Ureter (tissue), 1 donor: ENCODE measurements at places on chromosomes 1 and 21. TPM values are rescaled to one million over a fixed set of nuclear protein-coding genes. Genes with fewer than 3 reads are reported as not detected.

Gene SMIM1
- total RNA-seq = 9.6 TPM

Gene BEND5
- total RNA-seq = 8.3 TPM

Gene FGR
- total RNA-seq = 17.2 TPM

Gene TCEA3
- total RNA-seq = 50.2 TPM

Gene S1PR1
- total RNA-seq = 38.7 TPM

Gene EXO1
- total RNA-seq = 0.83 TPM

Gene ARPC5
- total RNA-seq = 77.7 TPM

Gene UBL4B
- total RNA-seq = not detected

Gene MTARC1
- total RNA-seq = 29.0 TPM

Gene SLAMF9
- not detected for total RNA-seq

Gene OR6K3
- total RNA-seq = not detected

Gene HSD3B1
- 0.75 TPM for total RNA-seq

Gene SNX7
- total RNA-seq = 25.0 TPM

Gene CFAP74
- 0.83 TPM for total RNA-seq

Gene GJA9
- 0.42 TPM for total RNA-seq

Gene AHDC1
- total RNA-seq = 27.3 TPM

Gene ERICH3
- not detected for total RNA-seq

Gene ADPRS
- total RNA-seq = 24.1 TPM

Gene KCNT2
- total RNA-seq = 9.5 TPM

Gene SLAMF7
- 24.0 TPM for total RNA-seq

Gene BNIPL
- total RNA-seq = 10.5 TPM

Gene TDRD5
- total RNA-seq = 1.0 TPM

Gene FOXJ3
- total RNA-seq = 71.0 TPM

Gene CNR2
- total RNA-seq = not detected
